ENCODE measurements at places on chromosomes 2 and 18.

DNA sequence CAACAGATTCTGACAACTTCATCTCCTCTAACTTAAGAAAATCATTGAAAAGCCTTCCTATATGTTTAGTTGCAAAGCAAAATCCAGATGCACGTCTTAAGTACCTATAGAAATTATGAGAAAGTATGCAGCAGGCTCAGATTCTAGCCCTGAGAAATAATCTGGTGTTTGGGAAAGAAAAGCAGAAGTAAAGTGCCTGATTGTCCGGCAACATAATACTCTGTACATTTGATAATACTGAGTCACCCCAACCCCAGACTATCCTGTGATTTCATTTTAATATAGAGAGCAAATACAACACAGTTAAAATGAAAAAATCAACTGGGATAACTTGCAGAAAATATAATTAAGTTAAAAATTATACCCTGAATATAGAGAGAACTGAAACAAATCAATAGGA, 13.5 kb downstream of the RFX8 start:
- no peak for DNase-seq

GRCh38 chr2:128178650-128179460, 87.9 kb downstream of the UGGT1 start:
- DNase-seq = peak; percentile 51

- DNase-seq = no peak
Observed at GRCh38 chr2:226673314-226673723, 126.3 kb downstream of the IRS1 start.

DNA sequence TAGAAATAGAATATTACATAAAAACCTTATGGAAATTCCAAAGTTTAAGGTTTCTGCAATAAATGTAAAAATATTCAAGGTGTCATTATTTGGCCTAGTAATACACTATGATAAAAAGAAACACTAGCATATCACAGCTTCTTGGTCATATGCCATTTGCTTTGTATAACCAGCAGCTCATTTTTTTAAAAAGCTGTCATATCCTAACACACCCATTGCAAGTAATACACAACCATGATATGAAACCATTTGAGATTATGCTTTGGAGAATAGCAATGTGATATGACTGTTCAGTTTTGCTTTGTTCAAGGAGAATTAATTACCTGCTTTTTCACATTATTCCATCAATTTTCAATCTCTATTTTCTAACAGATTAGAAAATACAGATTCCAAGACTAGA, 149.0 kb downstream of the IKZF2 start:
- no peak for DNase-seq

- DNase-seq = no peak
Observed at GRCh38 chr2:237617587-237617982, 9.8 kb upstream of the LRRFIP1 start.
